GM23248 (cell line): ENCODE measurements at places on chromosomes 7 and 10. TPM values are rescaled to one million over a fixed set of nuclear protein-coding genes. Genes with fewer than 3 reads are reported as not detected.

MOGAT3 gene
- not detected in 2 replicates for total RNA-seq

TMEM273 gene
- total RNA-seq, result not detected in 2 replicates

ZNF727 gene
- not detected in 2 replicates for total RNA-seq

EMX2 gene
- 13.4 and 16.3 TPM in 2 replicates for total RNA-seq

GPR26 gene
- not detected in 2 replicates for total RNA-seq

SGMS1 gene
- total RNA-seq, result 53.6 and 71.3 TPM in 2 replicates

EFCAB10 gene
- total RNA-seq, result not detected in 2 replicates

DNA sequence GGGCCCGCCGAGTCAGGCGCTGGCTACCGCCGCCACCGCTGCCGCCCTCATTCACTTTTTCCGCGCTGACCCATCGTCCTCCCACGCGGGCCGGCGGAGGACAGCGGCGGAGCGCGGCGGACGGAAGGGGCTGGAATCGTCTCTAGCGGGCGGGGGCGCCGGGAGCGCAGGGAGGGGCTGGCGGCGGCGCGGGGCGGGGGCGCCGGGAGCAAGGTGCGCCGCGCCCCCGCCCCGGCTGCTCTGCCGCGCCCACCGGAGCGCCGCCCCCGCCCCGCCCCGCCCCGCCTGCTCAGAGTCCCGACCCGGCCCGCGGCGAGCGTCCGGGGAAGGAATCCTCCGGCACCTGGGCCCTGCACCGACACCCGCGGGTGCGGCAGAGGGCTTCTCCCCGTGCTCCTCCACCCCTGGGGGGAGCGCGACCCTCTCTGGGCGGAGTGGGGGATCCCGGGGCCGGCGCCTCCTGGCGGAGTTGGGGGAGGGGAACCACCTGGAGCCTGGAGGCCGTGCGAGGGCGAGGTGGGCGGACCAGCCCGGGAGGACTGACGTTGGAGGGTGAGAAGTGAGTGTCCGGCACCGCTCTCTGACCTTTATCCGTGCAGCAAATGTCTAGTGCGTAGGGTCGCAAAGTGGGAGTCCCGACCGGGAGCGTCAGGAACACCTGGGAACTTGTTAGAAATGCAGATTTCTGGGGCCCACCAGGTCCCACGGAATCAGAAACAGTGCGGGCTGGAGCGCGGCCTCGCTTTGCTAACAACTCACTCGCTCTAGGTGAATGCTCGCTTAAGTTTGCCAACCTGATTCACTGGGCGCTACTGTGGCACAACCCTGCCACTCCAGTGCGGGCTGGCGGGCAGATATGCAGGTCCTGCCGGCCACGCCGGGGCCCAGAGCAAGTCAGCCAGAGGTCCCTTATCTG is at the start of gene COBL:
TSS of gene COBL (minus strand) at position 144 of the 916 bp plus-strand sequence. CDS start 176 bp downstream, outside the sequence.
- DNase-seq, result peak; percentile 38

DNA sequence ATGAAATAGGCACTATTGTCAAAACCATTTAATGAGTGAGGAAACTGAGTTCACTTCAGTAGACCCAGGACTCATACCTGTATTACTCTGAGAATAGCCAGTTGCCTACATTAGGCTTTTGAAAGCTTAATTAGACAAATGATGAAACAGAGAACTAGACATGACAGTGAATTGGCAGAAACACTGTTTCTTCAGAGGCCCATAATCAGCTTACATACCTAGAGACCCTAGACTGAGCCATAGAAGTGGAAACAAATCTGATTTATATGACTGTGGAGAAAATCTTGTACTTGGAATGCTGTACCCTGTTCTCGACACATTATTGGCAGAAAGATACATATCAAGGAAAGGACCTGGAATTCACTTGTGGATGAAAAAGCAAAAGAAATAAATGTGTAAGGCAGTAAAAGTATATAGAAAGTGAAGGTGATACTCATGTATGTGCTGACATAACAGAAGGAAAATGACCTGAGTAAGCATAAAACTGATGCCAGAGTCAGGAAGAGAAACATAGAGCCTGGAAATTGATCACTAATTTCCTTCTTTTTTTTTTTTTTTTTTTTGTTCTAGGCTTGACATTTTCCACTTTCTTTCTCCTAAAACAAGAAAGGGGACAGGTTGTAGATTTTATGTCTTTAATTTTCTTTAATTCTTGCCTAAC is 251.5 kb downstream of the BICC1 start:
- DNase-seq, result no peak

- DNase-seq, result no peak
Measured at GRCh38 chr10:132120734-132121510, 55.2 kb downstream of the JAKMIP3 start.

DNA sequence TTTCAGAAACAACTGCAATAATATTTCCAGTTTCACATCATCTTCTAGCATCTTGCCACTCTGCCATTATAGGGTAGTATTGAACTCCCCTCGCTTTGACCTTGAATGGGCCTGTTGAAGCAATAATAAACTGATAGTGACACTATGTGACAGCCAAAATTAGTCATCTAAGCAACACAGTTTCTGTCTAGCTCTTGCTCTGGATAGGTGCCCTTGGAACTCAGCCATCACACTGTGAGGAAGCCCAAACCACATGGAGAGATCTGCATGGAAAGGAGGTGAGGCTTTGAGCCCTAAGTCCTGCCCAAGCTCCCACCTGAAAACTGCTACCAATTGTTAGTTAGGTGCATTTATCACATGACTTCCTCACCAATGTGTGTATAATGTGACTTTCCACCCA is 18.1 kb upstream of the KCND2 start:
- DNase-seq, result peak; percentile 4

GRCh38 chr7:36606976-36607720 is 117.1 kb downstream of the AOAH start:
- no peak for DNase-seq

GRCh38 chr10:1412531-1413189 is 324.7 kb downstream of the ADARB2 start:
- no peak for DNase-seq

- no peak for DNase-seq
Measured at GRCh38 chr10:71882813-71883659, 32.0 kb upstream of the PSAP start.

GRCh38 chr7:37342176-37342687 is 106.4 kb downstream of the ELMO1 start:
- DNase-seq, result no peak

DNA sequence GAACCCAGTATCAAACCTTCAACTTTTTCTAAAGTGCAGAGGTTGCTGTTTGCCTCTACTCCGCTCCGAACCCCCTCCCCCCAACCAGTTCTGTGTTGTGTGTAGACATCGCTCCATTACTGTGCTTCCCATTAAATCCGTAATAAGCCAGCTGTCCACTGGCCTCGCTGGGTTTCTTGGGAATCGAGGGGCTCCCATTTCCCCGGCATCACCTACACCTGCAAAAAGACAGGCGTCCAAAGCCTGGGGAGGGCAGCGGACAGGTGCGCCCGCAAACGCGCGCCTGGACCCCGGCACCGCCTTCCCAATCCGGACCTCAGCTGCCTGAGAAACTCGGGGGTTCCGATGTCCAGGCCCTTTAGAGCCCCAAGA is 631 bp downstream of the RTKN2 start:
- no peak for DNase-seq

- no peak for DNase-seq
Measured at GRCh38 chr10:24414597-24414996, 205.7 kb downstream of the KIAA1217 start.

DNA sequence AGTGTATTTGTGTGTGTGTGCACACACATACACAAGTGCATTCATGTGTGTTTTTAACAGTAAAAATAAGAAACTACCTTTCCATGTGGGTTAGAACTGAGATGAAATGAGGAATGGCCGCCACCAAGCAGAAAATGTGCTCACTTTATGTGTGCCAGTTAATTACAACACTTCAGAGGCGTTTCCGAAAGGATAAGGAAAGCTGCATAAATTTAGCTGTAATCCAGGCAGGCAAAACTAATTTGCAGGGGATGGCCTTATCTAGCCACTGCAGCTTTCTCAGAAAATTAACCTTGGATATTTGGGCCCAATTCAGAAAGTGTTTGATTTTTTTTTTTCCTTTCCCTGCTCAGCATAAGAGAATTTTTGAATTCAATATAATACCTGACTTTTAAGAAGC is 328.8 kb upstream of the PHF14 start:
- no peak for DNase-seq

DNA sequence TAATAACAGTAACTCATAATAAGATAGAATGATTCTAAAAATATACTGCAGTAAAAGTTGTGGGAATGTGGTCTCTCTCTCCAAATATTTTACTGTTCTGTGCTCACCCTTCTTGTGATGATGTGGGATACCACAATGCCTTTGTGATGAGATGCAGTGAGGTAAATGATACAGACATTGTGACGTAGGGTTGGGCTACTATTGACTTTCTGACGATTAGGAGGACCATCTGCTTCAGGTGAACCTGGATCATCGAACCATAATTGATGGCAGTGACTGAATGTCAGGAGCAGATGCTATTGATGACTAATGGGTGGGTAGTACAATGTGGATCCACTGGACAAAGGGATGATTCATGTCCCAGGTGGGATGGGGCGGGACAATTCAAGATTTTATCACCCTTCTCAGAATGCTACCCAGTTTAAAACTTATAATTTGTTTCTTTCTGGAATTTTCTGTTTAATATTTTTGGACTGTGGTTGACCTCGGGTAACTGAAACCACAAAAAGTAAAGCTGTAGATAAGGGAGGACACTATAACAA is 73.9 kb upstream of the ARMC3 start:
- no peak for DNase-seq

DNA sequence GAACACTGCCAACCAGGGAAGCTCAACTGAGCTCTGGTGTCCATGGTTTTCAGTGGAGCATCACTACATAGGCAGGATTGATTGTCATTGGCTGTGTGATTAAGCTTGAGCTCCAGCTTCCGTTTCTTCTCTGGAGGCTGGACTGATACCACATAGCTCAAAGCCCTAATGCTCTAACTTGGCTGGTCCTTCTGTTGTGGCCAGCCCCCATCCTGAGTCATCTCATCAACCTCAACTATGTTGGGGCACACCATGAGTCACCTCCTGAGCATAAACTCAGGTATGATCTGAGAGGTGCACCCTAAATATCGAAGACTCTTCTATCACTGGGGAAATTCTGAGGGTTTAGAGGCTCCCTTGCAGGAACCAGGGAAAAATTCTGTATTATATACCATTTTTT is 114.5 kb upstream of the INHBA start:
- peak; percentile 80 for DNase-seq

- DNase-seq, result no peak
Measured at GRCh38 chr7:99189222-99189621, 18.7 kb downstream of the KPNA7 start.

DNA sequence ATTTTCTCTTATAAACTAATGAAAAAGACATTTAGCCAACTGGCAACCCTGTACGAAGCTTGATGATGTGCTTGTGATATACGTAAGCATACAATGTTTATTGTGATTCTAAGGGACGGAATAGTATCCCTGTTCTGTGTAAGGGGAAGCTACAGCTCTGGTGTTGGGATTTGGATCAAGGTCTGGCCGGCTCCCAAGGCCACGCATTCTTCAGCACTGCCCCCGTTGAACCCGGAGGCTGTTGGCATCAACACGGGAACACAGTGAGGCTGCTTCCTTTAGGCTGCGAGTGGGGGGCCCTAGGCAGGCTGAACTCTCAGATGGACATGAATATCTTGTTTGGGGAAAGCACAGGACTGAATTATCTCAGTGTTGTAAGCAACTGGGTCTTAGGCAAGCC is 180.6 kb downstream of the CAMK1D start:
- DNase-seq, result no peak

DNA sequence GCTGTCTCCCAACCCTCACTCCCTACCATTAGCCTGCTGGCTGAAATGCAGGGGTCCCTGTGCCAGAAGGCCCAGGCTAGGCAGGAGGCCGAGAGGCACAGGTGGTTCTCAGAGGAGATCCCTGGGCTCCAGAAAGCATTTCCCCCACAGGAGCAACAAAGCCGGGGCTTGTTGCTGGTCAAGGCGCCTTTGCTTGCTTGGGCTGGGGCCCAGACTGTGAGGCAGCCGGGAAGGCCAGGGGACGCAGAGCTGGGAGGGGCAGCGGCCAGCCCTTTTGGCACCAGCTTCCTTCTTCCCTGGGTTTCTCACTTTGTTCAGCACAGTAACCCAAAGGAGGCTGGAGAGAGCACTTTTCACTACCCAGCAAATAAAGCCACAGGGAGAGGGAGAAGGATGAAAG is 48.6 kb downstream of the FBXW4 start:
- DNase-seq, result no peak

GRCh38 chr7:21429021-21429420 is 1.1 kb downstream of the SP4 start:
- DNase-seq, result no peak

GRCh38 chr7:39987641-39988347 is 37.7 kb downstream of the CDK13 start:
- no peak for DNase-seq

DNA sequence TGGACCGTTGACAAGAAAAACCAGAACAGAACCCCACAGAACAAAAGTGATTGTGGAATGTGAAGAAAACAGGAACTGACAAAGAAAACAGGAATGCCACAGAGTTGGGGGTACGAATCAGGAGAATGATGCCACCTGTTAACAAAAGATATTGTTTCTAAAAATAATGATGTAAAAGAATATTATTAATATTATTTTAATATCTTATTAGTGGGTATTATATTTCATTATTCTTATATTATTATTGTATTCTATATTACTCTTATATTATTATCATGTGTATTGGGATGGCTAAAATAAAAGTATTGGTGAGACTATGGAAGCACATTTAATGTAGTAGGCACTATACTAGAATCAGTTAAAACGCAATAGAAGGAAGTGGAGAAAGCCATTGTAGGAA is 659.0 kb upstream of the PCDH15 start:
- no peak for DNase-seq

DNA sequence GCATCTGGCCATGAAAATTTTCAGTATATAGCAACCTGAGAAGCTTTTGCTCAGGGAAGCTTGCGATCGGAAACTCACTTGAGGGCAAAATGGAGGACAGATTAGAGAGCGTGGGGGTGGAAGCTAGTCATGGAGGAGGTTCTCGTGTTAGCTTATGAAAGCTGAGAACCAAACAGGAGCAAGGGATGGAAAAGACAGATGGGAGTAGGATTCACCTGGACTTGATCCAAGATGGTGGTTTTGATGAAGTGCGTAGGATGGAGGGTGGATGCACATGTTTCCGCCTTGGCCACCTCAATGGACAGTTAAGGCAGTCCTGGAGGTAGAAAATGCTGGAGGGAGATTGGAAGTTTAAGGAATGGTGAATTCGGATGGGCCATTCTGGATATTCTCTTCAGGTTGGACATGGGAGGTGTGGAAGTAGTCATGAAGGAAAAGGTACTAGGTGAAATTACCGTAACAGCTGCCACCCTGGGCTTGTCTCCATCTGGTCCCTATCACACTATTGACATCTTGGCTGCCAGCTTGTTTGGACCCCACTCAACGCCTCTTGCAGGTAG is 6.3 kb upstream of the C10orf95 start:
- DNase-seq, result no peak

- no peak for DNase-seq
Measured at GRCh38 chr7:53446170-53446569, 410.7 kb downstream of the POM121L12 start.

- DNase-seq, result no peak
Measured at GRCh38 chr7:80078886-80079285, 55.7 kb upstream of the GNAI1 start.

GRCh38 chr7:41886262-41886900 is 183.5 kb upstream of the INHBA start:
- DNase-seq, result peak; percentile 95

- DNase-seq, result no peak
Measured at GRCh38 chr10:3702569-3702968, 82.4 kb downstream of the KLF6 start.
